ENCODE measurements at places on chromosomes 2 and 18.

DNA sequence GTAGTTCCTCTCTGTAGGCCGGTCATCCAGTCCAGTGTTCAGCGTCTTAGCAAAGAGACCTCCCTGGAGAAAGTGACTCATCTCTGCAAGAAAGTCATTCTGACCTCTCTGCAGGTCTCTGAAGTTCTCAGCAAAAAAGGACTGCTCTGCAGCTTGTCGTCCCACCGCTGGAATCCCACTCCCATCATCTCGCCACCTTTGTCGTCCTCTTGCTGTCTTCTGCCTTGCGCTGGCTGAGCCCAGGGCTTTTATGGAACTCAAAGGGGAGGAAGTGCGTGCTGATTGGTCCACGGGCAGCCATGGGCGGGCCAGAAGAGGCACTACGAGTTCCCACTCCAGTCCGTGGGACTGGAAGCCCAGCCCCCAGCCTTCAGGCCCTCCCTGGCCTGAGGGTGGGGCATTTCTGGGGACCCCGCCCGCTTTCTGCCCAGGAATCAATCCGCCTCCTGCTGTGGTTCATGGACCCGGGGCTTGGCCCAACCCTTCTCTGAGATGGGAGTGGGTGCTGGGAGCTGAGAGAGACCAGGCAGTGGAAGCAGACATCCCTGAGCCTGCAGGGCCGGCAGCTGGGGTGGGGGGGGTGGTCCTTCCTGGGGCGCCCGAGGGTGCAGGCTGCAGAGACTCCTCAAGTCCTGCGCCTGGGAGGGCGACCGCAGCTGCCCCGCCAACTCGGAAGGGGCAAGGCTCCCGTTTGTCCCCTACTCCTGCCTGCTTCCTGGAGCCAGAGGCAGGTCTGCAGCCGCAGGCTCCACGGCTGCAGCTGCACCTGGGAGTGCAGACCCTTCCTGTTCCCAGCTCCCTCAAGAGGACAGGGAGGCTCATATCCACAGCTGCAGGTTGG is 660.7 kb upstream of the RAB6C start:
- DNase-seq = no peak

- DNase-seq = peak; percentile 26
Measured at GRCh38 chr2:201180010-201180409, 2.9 kb upstream of the CASP10 start.

GRCh38 chr2:134582547-134582899 is 136.3 kb downstream of the TMEM163 start:
- no peak for DNase-seq

GRCh38 chr18:25799231-25799630 is 291.2 kb downstream of the SS18 start:
- no peak for DNase-seq

GRCh38 chr18:39205565-39206195 is 1640.1 kb upstream of the CELF4 start:
- no peak for DNase-seq

GRCh38 chr2:118752762-118753429 is 94.6 kb downstream of the EN1 start:
- no peak for DNase-seq

DNA sequence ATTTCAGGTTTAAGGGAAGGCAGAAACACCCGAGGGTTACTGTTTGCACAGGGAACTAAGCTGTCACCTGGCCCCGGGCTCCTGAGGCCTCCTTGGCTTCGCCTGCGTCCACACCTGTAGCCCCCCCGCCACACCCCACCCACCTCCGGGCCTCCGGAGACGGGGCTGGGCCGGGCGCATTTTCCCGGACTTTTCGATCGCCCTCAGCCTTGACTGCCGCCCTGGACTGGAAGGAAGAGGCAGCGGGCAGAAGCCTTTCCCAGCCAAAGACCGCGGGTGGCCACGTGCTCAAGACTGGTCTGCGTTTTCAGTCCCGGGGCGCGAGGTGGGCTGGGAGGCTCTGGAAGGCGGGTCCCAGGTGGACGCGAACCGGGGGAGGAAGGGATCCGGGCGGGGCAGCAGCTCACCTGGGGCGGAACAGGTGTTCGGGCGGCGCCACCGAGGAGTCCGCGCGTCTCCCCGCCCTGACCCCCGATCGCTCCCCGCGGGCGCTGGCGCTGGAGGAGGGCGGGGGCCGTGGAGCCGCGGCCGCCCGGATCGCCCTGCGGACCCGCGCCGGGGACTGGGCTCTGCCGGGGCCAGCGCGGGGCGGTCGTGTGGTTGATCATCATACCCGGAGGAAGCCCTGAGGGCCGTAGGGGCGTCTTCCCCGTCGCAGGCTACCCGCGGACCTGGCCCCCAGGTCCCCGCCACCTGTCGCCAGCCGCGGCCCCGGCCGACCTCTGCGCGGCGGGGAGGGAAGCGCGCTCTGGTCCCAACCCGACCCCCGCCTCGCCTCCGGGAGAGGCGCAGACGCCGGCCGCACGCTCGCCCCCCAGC is 3.2 kb downstream of the ID2 start:
- DNase-seq = peak; percentile 57

DNA sequence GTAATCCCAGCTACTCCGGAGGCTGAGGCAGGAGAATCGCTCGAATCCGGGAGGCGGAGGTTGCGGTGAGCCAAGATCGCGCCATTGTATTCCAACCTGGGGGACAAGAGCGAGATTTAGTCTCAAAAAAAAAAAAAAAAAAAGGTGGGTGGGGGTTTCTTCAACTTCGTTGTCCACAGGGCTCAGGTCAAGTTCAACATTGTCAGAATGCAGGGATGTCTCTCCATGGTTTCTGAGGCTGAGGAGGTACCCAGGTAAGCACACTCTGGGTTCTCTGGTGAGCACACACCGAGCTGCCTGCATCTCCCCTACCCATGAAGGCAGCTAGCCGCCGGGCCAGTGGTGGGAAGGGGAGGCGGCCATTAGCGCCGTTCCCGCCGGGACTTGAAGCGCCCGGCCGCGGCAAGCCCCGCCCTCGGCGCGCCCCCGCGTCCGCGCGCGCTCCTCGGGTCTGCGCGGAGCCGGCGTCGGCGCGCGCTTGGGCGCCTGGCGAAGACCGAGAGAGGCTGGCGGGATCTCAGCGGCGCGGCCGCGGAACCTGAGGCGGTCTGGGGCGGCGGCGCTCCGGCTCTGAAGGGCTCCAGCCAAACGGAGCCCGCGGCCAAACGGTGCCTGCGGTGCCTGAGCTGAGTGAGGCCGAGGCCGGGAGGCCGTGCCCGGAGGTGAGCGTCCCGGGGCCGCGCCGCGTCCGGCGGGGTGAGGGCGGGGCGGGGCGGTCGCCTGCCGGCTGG is at the start of gene UBXN2A:
Gene UBXN2A (plus strand): TSS at position 477 of the 731 bp plus-strand sequence. CDS start 17,852 bp downstream, outside the sequence.
- DNase-seq = peak; percentile 86

DNA sequence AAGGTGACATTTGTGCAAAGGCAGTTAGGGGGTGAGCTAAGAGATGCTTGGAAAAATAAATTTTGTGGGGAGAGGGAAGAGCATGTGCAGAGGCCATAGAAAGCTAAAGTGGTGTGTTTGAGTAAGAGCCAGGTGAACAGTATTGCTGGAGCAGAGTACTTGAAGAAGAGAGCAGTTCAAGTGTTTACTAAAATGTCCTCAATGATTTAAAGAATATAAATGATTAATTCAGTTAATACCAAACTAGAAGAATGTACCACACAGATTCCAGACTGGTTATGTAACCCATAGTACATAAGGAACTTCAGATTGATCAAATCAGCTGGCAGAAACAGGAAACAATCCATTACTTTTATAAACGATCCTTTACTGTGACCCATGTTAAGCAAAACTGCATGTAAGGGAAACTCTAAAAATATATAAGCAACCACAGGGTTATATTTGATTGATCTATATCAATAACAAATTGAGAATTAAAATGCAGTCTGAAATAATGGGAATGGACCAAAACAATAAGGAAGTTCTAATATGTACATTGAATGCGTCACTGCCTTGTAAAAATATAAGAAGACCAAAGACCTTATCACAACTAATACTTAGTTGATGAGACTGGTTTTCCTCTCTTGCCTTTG is 76.9 kb downstream of the LDAH start:
- no peak for DNase-seq
